ENCODE measurements at places on chromosomes 13 and 19.

DNA sequence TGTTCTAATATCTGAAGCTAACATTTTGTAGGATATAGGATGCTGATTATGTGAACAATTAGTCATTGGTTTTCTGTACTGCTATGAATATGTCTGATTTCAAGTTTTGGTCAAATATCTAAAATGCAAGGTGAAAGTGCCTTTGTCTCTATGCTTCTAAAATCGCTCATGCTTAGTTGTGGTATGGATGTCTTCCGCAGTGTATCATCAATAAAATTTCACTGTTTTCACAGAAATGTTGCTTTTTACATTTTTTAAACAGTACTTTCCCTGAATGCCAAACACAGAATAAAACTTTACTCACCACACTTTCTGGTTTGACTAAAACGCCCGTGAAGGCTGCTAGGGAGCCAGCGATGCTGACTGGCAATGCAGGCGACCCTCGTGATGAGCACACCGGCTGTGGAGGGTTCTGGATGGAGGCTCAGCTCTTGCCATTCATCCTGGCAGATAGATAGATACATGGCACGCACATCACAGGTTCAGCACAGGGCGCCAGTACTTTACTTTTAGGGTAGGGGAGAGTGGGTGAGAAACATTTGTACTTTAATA, 40.1 kb downstream of the SLC7A9 start:
- DNase-seq: no peak

GRCh38 chr19:53308339-53308811, 25.2 kb upstream of the ZNF845 start:
- DNase-seq: no peak

DNA sequence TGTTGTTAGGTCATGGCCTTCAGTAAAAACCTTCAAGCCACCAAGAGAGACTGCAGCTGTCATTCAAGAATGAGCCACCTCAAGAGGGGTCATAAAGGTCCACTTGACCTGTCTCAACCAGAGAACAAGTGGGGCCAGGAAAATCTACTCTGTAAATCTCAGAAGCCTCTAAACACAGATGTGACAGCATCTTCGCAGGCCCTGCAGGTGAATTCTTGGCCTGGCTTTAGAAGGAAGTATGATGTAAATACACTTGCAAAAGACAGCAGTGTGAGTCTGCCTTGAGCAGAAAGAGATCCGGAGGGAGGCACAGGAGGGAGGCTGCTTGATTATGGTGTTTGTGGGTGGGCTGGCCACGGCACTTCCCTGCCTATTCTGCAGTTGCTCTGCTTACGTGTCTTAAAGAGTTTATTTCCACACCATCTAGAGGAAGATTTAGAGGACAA, 1082.9 kb downstream of the UQCRFS1 start:
- DNase-seq: no peak

GRCh38 chr19:33872445-33873320, 76.0 kb downstream of the KCTD15 start:
- no peak for DNase-seq

- no peak for DNase-seq
Observed at GRCh38 chr13:34349091-34349722, 531.3 kb downstream of the RFC3 start.

GRCh38 chr13:90049989-90050671, 1297.4 kb upstream of the MIR17HG start:
- no peak for DNase-seq

DNA sequence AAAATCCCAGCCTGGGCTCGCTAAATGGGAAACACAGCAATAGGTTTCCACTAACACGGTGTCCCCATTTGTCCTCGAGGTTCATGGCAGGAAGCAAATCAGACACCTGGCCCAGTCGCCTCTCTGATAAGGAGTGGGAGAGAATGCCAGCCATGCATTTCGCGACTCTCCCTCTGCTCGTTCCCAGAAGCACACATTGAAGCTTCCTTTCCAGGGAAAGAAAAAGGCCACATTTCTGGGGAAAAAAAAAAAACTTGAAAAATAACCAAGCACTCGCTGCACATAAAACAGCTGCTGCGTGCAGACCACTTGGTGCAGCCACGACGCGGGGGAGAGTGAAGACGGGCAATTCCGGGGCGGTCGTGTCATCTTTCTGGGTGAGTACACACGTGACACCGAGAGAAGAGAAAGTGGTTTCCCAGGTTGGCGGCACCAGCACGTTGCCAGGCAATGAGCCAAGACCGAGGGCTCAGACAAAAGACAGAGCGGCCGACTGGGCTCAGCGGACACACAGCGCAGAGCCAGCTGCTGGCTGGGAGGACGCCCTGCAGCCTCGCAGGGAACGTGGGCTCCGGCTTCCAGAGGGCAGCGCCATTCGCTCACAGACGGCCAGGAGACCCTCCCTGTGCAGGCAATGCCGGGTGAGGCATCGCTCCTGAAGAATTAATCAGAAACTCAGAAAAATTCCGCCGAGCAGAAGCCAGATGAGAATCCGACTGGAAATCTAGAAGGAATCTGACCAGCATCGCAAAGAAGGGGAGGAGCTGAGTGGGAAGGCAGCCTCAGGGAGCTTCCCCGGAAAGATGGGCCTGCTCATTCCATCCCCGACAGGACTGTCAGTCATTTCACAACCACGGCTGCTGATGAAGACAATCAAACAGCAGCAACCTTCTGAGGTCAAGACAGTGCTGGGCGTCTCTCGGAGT, 83.2 kb upstream of the IRS2 start:
- DNase-seq: no peak

GRCh38 chr13:28100150-28101121, at the start of gene FLT3:
Gene FLT3 (minus strand): TSS chr13:28100576. CDS start chr13:28100510, 66 bp downstream.
- DNase-seq: peak; percentile 18

DNA sequence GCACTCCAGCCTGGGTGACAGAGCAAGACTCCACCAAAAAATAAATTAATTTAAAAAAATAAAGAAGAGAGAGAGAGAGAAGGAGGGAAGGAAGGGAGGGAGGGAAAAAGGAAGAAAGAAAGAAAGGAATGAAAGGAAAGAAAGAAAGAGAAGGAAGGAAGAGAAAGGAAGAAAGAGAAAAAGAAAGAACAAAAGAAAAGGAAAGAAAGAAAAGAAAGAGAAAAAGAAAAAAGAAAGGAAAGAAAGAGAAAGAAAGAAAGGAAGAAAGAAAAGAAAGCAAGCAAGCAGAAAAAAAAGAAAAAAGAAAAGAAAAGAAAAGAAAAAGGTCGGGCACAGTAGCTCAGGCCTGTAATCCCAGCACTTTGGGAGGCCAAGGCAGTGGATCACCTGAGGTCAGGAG, 14.9 kb upstream of the ZNRF4 start:
- no peak for DNase-seq
